ENCODE measurements at places on chromosomes 16 and 17.
A peak's percentile ranks its signal among the peaks of the same experiment; 100 is the strongest.

DNA sequence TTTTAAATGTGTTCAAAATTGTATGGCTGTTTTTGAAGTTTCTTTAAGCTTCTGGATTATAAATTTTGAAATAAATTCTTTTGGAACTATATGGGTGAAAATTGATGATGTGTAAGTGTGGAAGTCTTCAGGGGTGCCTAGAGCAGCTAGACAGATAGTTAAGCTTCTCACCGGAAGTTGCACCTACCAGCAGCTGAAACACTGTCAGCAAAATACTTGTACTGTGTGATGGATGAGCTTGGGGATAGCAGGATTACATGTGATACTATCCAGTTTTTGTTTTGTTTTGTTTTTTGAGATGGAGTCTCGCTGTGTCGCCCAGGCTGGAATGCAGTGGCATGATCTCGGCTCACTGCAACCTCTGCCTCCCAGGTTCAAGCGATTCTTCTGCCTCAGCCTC, 19.7 kb downstream of the RBL2 start:
- no peak for DNase-seq

DNA sequence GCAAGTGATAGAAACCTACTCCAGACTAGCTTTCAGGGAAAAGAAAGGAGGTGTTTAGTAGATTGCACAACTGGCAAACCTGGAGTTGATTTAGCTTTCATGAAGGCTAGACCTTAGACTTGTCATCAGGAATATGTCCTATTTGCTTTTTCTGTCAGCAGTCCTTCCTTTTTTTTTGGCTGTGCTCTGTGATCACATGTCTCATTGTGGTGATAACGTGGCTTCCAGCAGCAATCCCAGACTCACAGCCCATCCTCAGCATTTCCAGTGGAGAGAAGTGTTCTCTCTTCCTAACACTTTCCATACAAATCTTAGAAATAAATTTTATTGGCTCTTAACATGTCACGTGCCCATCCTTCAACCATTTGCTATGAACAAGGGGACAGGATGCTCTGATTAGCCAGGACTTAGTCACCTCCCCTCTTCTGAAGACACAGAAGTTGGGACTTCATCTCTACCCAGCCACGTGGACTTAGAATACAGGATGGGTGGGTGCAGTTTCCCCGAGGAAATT, 74.7 kb downstream of the CDH13 start:
- DNase-seq = no peak

- DNase-seq = peak; percentile 87
Observed at GRCh38 chr17:49223517-49224197, 6.9 kb downstream of the PHOSPHO1 start.

DNA sequence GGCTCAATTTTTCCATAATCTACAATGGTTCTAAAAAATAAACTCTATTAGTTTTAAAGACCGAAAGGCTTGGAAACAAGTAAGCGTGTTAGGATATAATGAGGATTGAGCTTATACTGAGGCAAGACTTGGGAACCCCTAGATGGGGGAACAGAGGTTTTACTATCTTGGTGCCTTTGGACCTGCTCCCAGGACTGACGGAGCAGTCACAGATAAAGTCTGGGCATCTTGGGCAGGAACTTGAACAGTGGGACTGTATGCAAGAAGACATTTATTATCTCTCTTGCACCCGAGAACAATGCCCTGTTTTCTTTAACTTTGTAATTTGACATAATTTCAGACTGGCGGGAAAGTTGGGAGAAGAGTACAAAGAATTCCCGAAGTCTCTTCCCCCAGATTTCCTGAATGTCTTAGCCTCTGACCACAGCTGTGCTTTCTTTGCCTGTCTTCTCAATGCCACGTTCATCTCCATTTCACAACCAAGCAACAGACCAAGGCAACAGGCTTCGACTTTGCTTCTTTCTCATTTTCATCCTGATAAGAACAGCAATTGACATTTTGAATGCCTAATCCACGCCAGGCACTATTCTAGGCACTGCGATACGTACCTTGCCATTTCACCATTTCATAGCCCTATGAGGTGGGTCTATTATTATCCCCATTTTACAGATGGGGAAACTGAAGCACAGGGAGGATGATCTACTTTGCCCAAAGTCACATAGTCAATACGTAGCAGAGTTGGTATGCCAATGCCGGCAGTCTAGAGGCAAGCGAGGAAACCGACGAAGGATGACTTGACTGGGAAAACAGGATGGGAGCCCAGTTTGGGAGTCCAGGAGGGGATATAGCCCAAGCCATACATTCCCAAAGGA, 3.0 kb upstream of the IL4R start:
- no peak for DNase-seq

DNA sequence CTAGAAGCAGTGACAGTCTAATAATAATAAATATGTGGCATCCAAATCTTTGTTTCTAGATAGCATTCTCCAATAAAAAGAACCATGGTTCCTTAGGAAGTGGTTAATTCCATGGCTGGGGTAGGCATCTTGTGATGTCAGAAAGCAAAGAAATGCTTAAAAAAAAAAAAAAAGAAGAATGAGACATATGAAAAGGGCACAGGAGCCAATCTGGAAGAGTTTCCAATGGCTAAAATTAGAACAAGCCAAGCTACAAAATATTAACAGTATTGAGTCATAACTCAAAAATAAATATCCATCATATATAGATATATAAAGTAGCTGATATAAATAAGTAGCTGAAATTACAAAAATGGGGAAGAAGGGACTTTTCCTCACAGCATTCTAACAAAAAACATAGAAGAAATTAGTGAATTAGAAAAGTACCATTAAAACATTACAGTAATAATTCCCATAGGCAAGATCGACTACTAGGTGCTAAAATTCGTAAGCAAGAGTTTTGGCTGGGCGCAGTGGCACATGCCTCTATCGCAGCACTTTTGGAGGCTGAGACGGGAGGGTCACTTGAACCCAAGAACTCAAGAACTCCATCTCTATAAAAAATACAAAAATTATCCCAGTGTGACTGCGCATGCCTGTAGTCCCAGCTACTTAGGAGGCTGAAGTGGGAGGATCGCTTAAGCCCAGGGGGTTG, 111.3 kb downstream of the TRIM37 start:
- DNase-seq = no peak

DNA sequence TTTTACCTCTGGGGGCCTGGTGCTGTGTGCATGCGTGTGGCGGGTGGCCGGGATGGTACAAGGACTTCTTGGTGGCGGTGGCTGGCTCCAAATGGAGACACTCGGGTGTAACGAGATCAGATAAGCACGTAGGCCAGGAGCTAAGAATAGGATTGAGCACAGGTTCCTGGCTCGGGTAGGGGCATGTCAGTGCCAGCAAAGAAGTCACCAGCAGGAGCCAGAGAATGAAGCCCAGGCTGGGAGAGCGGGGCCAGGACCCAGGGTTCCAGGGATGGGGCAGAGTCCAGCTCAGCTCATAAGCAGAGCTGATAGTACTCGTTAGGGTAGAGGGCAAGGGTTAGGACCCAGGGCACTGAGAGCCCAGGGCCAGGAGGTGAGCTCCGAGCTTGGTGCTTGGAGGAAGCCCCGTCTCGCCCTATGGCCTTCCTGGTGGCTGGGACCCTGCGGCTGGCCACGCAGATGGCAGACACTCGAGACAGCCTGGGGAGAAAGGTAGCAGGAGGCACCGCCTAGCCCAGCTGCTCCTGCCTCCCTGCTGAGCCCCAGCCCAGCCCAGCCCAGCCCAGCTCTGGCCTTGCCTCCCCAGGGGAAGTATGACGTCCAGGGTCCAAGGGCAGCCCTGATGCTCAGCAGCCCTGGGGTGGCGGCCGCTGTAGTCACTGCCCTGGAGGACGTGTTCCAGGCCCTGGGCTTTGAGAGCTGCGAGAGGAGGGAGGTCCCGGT, 8.9 kb downstream of the ZNF213 start:
- no peak for DNase-seq

DNA sequence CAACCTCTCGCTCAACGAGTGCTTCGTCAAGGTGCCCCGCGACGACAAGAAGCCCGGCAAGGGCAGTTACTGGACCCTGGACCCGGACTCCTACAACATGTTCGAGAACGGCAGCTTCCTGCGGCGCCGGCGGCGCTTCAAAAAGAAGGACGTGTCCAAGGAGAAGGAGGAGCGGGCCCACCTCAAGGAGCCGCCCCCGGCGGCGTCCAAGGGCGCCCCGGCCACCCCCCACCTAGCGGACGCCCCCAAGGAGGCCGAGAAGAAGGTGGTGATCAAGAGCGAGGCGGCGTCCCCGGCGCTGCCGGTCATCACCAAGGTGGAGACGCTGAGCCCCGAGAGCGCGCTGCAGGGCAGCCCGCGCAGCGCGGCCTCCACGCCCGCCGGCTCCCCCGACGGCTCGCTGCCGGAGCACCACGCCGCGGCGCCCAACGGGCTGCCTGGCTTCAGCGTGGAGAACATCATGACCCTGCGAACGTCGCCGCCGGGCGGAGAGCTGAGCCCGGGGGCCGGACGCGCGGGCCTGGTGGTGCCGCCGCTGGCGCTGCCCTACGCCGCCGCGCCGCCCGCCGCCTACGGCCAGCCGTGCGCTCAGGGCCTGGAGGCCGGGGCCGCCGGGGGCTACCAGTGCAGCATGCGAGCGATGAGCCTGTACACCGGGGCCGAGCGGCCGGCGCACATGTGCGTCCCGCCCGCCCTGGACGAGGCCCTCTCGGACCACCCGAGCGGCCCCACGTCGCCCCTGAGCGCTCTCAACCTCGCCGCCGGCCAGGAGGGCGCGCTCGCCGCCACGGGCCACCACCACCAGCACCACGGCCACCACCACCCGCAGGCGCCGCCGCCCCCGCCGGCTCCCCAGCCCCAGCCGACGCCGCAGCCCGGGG, 1.3 kb downstream of the FOXC2 start:
- no peak for DNase-seq

DNA sequence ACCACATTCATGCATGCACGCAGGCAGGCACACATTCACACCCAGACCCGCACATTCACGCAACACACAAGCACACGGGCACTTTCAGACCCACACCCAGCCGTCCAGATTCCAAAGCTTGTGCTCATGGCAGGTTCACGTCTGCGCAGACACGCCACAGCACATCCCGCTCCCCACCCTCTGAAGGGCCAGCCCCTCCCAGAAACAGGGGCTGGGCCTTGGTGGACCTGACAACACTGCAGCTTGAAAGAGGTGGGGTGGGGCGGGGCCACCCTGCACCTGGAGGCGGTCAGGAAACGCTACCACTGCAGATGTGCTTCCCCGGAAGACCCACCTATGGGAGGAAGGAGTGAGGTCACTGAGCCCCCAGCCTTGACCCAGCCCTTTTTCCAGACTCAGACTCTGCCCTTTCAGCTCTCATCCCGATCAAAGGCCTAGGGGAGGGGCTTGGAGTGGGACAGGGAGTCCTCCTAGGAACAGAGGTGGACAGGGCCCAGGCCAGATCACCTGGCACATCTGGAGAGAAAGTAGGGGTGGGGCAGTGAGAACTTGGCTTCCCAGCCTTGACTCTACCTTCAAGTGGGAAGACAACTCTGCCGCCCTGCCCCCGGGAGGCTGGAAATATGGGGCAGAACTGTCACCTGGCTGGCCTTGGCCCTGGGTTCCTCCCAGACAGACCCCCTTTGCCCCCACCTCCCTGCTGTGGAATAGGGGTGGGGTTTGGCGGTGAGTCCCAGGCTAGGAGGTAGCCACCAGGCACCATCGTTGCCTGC, 11.0 kb downstream of the P3H4 start:
- peak; percentile 65 for DNase-seq

DNA sequence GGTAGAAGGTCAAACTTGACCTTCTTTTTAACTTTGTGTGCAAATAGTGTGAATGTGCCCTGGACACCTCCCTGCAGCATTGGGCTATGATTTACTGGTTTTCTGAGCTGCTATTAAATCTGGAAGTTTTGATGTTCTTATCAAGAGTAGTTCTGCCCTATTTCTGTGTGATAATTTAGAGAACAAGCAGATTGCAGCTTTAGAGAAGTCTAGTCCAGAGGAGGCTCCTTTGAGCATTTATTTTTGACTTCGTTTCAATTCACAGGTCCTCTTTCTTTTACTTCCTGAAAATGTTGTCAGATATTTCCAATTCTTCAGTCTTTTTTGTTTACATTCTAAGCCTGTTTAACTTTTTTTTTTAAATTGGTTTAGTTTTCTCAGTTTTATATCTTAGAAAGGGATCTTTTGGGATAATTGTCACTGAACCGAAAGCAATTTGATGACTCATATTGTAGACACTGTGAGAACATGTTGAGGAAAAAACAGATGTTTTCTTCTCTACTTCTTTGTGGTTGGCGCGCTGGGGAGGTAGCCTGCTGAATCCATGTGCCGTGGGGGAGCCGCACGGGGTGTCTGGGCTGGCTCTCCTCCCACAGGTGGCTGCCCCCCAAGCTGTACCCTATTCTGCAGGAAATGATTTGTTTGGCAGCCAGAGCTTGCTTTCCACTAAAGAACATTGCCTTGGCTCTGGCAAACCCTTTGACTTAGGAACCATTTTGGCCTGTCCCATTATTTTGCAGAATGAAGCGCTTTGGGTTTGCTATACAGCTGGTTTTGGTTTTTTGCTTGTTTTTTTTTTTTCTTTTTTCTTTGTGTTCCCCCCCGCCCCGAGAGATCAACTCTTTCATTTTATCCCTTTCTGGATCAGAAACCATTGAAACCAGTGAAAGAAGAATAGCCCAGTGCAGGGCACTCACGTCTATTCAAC, 53.4 kb downstream of the MFSD11 start:
- no peak for DNase-seq

DNA sequence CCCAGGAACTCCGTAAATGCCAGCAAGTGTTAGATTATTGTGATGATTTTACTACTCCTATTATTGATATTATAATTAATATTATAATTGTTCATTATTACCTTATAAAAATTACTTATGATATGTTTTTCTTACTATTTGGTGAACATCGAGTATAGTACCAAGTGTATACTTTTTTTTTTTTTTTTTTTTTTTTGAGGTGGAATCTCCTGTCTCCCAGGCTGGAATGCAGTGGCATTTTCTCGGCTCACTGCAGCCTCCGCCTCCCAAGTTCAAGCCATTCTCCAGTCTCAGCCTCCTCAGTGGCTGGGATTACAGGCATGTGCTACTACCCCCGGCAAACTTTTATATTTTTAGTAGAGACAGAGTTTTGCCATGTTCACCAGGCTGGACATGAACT, 347.0 kb downstream of the WWOX start:
- DNase-seq = no peak

GRCh38 chr17:28182559-28182958, 136.4 kb upstream of the TMEM97 start:
- DNase-seq = no peak
